NCI-H226 (cell line): ENCODE measurements at places on chromosomes 4 and X.

DNA sequence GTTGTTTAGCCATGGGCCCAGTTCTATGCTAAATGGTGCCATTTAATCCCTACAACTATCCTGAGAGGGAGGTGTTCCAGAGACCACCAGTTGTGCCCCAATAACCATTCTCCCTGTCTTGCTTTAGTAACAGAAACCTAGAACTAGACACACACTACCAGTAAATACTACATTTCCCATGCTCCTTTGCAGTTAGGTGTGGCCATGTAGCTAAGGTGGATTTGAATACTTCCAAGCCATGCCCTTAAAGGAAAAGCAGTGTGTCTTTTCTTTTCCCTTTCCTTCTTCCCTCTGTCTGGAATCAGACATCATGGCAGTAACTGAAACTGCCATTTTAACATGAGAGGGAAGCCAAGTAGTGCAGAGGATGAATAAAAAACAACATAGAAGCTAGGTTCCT lies 90.9 kb upstream of the TMEM33 start:
- no peak for DNase-seq

- peak; percentile 2 for DNase-seq
These were observed 60.6 kb downstream of the GABRA2 start for GRCh38 chr4:46329118-46329976.

DNA sequence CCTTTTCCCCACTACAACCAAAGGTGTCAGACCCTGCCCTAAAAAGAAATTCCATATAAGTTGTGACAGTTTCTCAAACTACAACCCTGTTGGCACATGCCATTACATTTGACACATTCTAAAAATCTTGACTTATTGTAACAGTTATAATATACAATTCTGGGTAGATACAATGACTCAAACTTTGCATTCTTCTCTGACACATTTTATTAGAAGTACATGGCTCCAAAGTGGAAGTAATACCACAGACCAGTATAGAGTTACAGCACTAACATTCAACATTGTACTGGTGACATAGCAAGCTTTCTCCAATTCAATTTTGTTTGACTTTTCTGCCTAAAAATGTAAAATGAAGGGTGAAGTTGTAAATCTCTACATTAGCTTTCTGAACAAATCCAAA lies 196.6 kb upstream of the ETNPPL start:
- no peak for DNase-seq

DNA sequence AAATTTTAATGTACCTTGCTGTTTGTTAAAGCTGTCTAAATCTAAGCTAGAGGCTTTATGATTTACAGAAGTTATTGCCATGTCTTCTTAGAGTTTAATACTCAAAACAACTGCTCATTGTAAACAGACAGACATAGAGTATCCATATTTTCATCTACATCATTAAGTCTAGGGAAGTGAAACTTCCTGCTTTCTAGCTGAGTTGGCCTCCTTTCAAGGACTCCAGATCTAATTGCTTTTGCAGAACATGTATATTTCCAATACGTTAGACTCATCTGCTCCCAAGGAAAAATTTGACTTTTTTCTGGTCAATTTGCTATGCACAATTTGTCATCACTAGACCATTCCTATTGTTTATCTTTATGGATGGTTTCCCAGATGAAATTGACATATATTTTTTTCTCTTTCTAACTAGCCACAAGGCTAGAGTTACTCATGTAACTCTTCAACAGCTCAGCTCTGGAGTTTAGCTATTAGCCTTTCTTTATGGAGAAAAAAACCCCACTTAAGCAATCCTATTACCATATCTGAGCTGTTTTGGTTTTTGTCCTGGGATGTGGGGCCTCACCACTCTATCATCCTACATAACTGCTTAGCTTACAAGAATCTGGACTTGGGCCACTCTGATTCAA lies 122.9 kb downstream of the PPA2 start:
- DNase-seq: no peak

DNA sequence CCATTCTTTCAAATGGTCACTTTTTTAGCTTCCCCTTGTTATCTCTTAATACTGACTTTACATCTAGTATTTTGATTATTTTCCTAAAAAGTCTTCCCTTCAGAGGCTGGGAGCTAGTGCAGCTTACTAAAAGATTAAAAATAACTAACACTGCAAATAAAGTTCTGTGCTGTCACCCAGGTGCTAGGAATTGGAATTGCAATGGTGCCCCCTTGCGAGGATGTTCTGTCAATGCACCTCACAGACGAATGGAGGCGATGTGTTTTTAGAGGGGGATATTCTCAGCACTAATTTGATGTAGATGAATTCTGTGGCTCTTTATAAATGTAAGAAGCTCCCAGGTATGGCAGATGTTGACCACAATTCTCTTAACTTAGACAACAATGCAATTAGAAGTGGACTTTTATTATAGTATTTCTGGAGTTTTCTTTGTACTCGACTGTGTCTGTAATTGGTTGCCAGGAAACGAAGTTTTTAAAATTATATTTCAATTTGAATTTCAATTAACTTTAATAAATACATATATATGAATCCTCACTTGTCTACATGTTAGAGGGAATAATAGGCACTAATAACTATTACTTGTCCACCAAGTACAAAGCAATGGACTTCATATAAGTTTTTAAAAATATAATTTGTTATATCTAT lies 22.0 kb upstream of the SMIM31 start:
- DNase-seq: peak; percentile 29

DNA sequence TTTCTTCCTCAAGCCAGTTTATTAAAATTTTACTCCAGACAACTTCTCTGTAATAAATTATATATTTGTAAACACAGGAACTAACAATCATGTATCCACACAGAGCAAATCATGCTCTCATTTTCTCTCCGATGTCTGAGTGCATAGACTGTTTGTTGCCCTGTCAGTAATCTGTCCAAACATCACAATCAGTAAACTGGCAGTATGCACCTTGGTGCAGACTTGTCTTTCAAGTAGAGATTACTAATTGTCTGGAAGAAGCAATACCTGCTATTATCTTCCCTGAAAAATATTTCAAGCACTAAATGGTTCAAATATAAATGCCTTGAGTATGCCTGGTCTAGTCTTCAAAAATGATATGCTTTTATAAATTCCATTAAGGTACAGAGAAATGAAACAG lies 1260.9 kb downstream of the C4orf33 start:
- DNase-seq: no peak

DNA sequence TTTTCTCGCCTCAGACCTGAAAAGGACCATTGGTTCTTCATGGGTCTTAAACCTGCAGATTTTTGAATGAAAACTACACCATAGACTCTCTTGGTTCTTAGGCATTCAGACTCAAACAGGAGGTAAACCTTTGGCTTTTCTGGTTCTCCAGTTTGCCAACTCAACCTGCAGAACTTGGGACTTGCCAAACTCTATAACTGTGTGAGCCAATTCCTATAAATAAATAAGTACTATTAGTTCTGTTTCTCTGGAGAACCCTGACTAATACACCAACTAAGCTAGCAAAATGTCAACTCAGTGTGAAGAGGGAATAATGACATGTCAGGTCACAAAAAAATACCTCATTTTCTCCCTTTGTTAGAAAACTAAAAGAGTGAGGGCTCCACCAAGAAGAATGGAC lies 374.6 kb downstream of the RAB28 start:
- no peak for DNase-seq

DNA sequence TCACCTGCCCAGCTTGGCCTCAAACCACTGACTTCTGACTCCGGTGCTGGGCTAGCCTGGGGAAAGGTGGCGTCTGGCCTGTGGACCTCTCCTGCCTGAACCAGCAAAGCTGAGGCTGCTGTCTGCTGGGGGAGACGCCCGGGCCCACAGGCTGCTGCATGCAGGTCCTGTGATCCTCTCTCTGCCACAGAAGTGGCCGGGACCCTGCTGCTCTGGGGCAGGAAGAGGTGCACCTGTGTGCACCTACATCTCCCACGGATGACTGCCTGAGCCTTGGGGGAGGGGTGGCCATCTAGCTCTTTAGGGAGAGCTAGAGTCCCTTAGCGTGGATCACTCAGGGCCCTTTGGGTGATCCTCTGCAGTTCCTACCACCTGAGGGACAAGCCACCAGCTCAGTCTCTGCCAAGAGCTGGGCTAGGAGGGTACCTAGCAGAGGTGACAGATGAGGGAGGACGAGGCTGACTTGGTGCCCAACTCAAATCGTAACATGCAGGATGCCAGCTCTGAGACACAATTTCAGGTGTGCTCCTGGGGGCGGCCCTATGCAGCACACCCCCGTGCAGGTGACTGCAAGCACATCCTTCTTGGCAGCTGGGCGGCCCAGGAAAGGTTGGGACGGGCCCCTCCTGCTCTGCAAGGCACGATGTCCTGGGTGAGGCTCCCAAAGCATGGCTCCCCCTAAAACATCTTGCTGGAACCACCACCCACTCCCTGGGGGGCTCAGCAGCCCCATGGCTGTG lies 22.5 kb downstream of the LETM1 start:
- no peak for DNase-seq

DNA sequence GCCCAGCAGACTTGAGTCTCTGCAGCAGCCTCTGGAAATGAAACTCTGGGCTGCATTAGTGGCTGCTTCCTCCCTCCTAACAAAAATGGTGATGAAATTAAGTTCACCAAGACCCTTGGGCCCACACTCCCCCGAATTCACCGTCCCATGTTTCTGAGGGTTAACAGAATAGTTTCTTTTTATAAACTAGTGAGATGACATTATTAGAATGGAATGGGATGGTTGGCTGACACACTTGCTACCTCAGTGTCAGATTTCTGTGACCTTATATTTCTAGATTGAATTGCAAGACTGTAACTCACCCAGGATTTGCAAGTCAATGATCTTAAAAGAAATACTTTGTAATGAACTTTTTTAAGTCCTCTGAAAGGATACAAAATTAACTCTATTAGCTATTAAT lies 127.1 kb downstream of the SHROOM3 start:
- peak; percentile 16 for DNase-seq

DNA sequence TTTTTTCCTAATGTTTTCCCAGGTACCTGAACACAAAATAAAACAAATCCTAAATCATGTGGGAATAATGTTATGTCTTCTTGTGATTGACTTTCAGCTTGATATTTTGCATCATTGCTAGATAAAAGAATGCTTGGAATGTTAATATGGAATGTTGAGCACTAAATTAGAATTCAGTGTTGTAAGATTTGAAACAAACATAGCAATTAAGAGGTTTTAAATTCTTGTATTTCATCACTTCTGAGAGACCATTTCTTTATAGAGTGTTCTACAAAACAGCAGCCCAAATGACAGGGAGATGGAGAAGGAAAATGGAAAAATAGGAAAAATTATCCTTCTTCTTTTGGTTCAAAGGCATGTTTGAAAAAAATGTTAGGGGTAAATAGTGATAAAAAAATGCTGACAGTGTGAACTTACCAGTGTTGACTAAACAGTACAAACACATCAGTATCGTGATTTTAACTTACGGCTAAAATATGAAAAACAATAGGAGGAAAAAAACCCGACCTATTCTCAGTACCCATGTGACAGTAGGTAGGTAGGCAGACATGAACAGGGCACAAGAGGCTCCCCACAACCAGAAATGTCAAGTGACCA lies 102.6 kb upstream of the PDE5A start:
- peak; percentile 12 for DNase-seq

- no peak for DNase-seq
These were observed 42.7 kb upstream of the RAPGEF2 start for GRCh38 chr4:159060161-159060560.

DNA sequence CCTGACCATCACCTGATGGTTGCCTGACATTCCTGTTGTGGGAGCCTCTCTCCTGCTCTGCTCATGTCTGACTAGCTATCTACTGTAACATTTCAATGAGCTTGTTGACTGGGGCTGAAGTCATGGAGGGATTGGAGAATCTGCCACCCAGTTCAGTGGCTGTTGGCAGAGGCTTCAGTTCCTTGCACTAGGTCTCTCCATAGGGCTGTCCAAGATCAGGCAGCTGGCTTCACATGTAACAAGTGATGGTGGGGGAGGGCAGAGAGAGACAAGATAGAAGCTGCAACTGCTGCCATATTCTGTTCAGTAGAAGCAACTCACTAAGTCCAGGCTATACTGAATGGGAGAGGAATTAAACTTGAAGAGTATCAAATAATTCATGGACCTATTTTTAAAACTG lies 14.1 kb upstream of the CCNI start:
- no peak for DNase-seq

GRCh38 chr4:84232309-84233095 lies 266.6 kb downstream of the NKX6-1 start:
- no peak for DNase-seq

- peak; percentile 40 for DNase-seq
These were observed 46.0 kb upstream of the TMPRSS11F start for GRCh38 chr4:68175562-68176155.

DNA sequence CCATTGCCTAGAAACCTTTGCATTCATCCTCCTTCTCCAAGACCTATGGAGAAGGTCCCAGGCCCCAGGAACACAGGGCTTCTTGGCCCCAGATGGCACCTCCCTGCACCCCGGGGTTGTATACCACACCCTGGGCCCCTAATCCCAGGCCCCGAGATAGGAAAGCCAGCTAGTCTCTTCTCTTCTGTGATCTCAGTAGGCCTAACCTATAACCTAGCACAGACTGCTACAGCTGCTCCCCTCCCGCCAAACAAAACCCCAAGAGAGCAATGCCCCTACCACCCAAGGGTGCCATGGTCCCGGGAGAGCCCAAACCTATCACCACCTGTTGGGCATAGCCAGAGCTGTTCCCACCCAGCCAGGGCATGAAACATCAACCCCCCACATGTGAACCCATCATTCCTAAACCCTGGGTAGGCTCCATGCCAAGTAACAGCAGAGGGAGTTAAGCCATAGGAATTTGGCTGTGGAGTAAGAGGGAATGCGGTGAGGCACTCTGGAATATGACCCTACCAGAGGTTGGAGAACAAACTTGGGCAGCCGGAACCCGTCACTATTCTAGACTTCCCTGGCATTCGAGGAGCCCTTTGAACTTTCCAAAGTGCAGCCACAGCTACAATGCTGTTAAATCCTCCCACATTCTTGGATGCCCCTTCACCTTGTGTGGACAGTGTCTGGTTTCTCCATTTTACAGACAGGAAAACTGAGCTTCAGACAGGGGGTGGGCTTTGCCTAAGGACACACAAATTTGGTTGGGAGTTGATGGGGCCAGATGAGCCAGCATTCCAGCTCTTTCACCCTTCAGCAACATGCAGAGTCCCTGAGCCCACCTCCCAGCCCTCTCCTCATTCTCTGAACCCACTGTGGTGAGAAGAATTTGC lies 10.9 kb upstream of the SASH3 start:
- no peak for DNase-seq

DNA sequence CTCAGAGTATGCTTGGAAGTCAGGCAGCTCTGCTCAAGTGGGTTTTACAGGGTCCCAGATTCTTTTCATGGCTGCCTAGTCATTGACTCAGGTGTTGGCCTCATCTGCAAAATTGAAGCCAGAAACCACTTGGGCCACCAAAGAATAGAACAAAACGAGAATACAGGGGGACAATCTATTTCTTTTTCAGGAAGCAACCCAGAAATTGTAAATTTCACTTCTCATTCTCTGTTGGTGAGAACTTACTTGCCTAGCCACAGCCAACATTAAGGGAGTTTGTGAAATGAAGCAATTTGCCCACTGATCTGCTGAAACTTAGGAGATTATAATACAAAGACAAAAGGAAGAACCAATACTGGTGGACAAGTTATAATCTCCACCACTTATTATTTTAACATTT lies 8.6 kb upstream of the TKTL2 start:
- DNase-seq: no peak

- no peak for DNase-seq
These were observed 18.4 kb downstream of the SLC38A5 start for GRCh38 chrX:48451708-48452107.

GRCh38 chr4:144350706-144351105 lies 210.2 kb upstream of the GYPA start:
- peak; percentile 22 for DNase-seq
